ENCODE measurements at places on chromosomes 4 and X.

DNA sequence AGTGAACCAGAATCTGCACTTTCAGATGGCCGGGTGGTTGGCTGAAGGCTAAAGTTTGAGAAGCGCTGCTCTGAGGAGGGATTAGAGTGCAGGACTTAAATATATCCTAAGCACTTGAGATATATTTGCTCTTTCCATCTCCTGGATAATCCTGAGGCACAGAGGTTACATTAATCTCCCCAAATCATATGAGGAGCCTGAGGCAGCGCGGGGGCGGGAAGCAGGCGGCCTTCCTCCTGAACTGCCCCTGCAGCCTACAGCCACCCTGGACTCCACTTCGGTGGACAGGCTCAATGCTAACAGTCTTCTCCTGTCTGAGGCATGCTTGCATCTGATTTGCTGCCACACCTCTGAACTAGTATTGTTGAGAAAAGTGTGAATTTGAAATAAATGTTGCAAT is 72.5 kb downstream of the AFAP1 start:
- DNase-seq: no peak
- no peaks in the 10 kb centered on the region for H3K27me3 ChIP-seq
- H3K36me3 ChIP-seq: no peaks in the 10 kb centered on the region
- H3K27ac ChIP-seq: no peak overlapping the region
- no peak overlapping the region for H3K4me3 ChIP-seq

DNA sequence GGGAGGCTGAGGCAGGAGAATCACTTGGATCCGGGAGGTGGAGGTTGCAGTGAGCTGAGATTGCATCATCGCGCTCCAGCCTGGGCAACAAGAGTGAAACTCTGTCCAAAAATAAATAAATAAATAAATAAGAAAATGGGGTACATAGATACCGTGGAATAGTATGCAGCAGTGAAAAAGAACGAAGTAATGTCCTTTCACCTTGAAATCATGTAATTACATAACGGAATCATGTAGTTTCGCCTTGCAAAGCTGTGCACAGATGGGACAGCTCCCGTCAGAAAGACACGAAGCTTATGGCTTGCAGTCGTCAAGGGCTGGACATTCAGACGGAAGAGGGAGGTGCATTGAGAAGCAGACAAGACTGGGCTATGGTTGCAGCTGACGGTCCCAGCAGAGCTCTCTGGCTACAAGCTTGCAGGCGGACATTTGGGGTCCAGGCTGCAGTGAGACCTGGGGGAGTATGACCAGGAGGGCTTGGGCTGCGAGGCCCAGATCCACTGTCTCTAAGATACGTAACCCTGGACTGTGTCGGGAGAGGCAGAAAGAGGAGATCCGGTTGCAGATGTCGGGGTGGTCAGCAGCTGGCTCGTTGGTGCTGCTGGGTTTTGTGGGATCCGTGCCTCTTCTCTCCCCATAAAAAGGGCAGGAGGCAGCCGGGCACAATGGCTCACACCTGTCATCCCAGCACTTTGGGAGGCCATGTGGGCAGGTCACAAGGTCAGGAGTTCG is 6.2 kb upstream of the P2RY8 start:
- H3K4me3 ChIP-seq: no peak overlapping the region
- H3K4me1 ChIP-seq: peaks cover 4% of the 10 kb centered on the region
- H3K36me3 ChIP-seq: no peaks in the 10 kb centered on the region

- no peak overlapping the region for H3K4me3 ChIP-seq
- no peak overlapping the region for H3K27ac ChIP-seq
- no peaks in the 10 kb centered on the region for H3K4me1 ChIP-seq
- DNase-seq: no peak
- H3K36me3 ChIP-seq: no peaks in the 10 kb centered on the region
These were observed 642.6 kb downstream of the IL1RAPL1 start for GRCh38 chrX:29229802-29230201.

GRCh38 chr4:149741186-149741831 is 74.3 kb downstream of the IQCM start:
- no peak for DNase-seq
- H3K4me1 ChIP-seq: no peaks in the 10 kb centered on the region
- no peak overlapping the region for H3K4me3 ChIP-seq
- H3K27me3 ChIP-seq: no peaks in the 10 kb centered on the region

- no peaks in the 10 kb centered on the region for H3K27me3 ChIP-seq
- H3K36me3 ChIP-seq: no peaks in the 10 kb centered on the region
- no peak overlapping the region for H3K27ac ChIP-seq
- DNase-seq: no peak
- no peaks in the 10 kb centered on the region for H3K4me1 ChIP-seq
These were observed 2361.9 kb downstream of the ARAP2 start for GRCh38 chr4:33882246-33882990.

DNA sequence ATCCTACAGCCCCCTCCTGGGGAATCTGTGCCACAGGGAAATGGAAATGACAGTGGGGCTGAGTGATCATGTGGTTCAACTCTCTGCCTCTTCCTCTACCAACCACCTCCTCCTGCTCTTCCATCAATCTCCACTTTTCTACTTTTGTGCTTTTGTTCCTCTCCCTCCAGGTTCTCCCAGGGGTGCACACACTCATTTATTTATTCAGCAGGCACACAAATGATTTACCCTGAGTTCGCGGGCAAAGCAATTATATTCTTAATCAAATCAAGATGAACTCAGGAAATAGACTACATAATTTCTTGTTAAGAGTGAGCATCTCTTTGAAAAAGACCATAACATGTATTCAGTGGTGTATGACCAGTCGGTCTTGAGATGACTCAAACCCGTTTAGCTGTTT is 69.2 kb downstream of the VCX3A start:
- DNase-seq: no peak
- no peak overlapping the region for H3K4me3 ChIP-seq
- no peaks in the 10 kb centered on the region for H3K36me3 ChIP-seq
- no peak overlapping the region for H3K27ac ChIP-seq
- no peaks in the 10 kb centered on the region for H3K4me1 ChIP-seq

DNA sequence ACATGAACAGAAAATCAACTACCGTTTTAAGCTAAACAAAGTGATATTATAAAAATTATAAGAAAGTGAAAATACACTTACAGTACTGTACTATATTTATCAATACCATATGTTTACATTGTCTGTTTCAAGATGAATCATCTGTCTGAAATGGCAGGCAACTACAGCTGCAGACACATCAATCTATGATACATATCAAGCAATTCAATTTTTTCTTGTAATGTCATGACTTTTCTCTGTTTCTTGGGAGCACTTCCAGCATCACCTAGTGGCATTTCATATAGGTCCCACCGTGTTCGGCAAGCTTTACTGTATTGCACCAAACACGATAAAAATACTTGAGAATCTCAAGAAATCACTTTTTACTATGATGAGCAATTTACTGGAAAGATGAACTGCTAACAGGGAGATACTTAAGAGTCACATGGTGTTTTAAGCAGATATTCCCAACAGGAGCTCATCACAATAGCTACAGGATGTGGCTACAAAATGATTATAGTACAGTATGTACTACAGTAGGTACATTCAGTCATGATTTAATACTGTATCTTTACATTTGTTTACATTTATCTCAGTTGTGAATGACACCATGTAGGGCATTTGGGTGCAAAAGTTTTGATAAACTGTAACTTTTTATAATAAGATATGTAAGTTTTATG is 207.4 kb downstream of the ADAM29 start:
- no peaks in the 10 kb centered on the region for H3K27me3 ChIP-seq
- H3K4me3 ChIP-seq: no peak overlapping the region
- H3K27ac ChIP-seq: no peak overlapping the region
- H3K36me3 ChIP-seq: no peaks in the 10 kb centered on the region
